ENCODE measurements at places on chromosomes 4 and X. TPM values are rescaled to one million over a fixed set of nuclear protein-coding genes. Genes with fewer than 3 reads are reported as not detected.

The TMEM31 gene
- not detected for total RNA-seq

The RPS6KA6 gene
- 14.6 TPM for total RNA-seq

The TRAM1L1 gene
- total RNA-seq = 4.6 TPM

The PHOX2B gene
- not detected for total RNA-seq

The LGI2 gene
- 0.12 TPM for total RNA-seq

The SPATA4 gene
- total RNA-seq = 0.37 TPM

The PHEX gene
- 1.00 TPM for total RNA-seq

The PABPC1L2A gene
- not detected for total RNA-seq

The GAB3 gene
- total RNA-seq = 1.4 TPM

The FAM53A gene
- total RNA-seq = 3.1 TPM

The KLHL13 gene
- total RNA-seq = 6.0 TPM

The NPY2R gene
- not detected for total RNA-seq

The PLAC8 gene
- not detected for total RNA-seq

The TRIM75 gene
- total RNA-seq = not detected

The KIT gene
- total RNA-seq = 0.89 TPM

The KCNIP4 gene
- not detected for total RNA-seq

The NEXMIF gene
- total RNA-seq = under 0.01 TPM

The MSANTD1 gene
- total RNA-seq = 0.33 TPM

The CD99 gene
- 82.6 TPM for total RNA-seq

The DYNLT3 gene
- total RNA-seq = 55.5 TPM

The ZCCHC4 gene
- 22.1 TPM for total RNA-seq

The PPBP gene
- total RNA-seq = not detected

The RXFP1 gene
- total RNA-seq = 10.4 TPM

The SOX3 gene
- not detected for total RNA-seq

The STPG2 gene
- total RNA-seq = not detected

The CFAP99 gene
- total RNA-seq = not detected

The CT47A7 gene
- not detected for total RNA-seq

The KDR gene
- total RNA-seq = 0.75 TPM

The PFKFB1 gene
- not detected for total RNA-seq

The FAM9C gene
- 0.12 TPM for total RNA-seq

The ZFP92 gene
- total RNA-seq = 0.50 TPM

The SMIM43 gene
- total RNA-seq = 0.89 TPM

The UGT2A3 gene
- not detected for total RNA-seq

The WDR17 gene
- total RNA-seq = 4.3 TPM

The ADH1A gene
- total RNA-seq = not detected

The ZAR1 gene
- total RNA-seq = under 0.01 TPM

The PAGE2 gene
- not detected for total RNA-seq

The GPRASP3 gene
- total RNA-seq = 12.0 TPM

The MAGEA6 gene
- not detected for total RNA-seq

The PRKX gene
- 18.4 TPM for total RNA-seq

The KLF8 gene
- 3.1 TPM for total RNA-seq

The TBCK gene
- total RNA-seq = 62.7 TPM

Data from uterine smooth muscle cell (primary cell).